Right cardiac atrium (tissue), 5 donors: ENCODE measurements at places on chromosomes 11 and 22. TPM values are rescaled to one million over a fixed set of nuclear protein-coding genes. Genes with fewer than 3 reads are reported as not detected.

GRCh38 chr11:128663824-128664223, 30.0 kb upstream of the FLI1 start:
- DNase-seq = no peak

- DNase-seq = no peak
Observed at GRCh38 chr22:24466716-24467328, 28.3 kb upstream of the UPB1 start.

ISX gene
- total RNA-seq = not detected

DNA sequence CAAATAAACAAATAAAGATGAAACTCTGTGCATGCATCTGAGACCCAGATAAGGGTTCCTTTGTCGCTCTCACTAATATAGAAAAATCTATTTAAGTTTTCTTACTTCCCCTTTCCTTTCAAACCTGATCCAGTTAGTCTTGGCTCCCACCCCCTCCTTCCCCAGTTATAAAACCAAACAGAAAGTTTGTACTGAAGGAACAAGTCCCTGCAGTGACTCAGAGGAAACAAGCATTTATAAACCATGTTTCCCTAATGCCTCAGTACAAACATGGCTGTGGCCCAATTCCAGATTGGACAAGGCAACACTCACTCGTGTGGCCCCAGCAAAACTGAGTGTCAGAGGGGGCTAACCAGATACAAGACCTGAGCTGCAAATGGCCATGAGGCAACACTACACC, 65.5 kb upstream of the ARHGAP20 start:
- no peak for DNase-seq

DNA sequence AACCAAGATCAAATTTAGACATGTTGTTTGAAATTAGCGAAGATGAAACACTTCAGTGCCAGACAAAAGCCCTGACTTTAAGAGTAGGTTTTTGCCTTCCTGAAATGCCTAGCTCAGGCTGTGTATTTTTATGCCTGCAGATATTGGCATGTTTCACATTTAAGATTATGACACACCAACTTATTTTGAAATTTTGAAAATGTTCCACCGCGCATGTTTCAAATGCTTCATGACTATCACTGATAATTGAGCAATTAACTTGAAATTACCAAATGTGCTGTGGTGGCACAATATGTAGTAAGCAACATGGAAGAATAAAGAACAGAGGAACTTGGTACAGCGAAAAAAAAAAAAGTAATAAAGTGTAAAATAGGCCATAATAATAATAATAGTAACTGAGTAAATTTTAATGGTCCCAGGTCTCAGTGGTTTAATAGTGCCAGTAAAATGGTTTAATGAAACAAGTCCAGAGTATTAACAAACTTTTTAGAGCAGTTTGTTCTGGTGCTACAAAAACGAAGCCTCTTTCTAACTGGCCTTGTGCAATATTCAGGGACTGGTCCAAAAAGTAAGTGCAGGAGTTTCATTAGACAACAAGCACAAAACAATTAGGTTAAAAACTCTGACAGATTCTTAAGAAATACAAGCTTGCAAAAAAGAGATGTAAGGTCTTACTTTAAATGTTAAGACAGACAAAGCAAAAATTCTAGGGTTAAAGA, 112.5 kb upstream of the SOX6 start:
- DNase-seq = no peak

DNA sequence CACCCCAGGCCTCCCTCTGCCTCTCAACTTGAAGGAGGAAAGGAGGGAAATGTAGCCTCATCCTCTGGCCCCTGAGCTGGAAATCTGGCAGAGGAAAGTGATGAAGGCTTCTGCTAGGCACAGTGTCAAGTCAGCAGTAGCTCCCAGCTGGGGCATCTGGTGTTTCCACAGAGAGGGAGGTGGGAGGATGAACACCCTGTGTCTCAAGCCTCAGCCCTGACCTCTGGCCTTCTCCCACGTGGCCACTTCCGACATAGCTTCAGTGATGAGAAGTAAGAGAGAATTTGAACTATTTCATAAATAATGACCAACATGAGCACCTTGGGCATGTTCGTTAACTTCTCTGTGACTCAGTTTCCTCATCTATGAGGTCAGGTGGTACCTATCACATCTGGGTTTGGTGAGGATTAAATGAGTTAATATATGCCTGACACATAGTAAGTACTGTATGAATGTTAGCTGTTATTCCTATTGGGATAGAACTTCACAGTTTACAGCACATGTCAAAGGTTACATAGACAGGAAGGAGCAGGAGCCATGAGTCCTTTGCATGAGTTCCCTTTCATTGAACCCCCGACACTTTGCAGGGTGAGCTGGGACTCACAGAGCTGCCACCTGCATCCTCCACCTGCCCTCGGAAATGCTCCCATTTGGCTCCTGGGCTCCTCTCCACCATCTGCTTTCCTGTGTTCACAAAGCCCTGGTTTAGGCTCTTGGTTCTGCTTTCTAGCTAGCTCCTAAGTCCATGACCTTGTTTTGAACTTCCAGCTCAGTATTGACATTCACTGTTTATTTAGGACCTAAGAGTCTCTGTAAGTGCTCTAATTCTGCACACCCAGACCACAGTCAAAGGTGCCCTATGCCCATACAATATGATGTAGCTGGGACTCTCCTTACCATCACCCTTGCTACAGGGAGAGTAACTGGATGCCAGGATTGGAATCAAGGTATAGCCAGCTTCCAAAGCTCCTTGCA, 61.7 kb downstream of the CSNK2A3 start:
- no peak for DNase-seq

DNA sequence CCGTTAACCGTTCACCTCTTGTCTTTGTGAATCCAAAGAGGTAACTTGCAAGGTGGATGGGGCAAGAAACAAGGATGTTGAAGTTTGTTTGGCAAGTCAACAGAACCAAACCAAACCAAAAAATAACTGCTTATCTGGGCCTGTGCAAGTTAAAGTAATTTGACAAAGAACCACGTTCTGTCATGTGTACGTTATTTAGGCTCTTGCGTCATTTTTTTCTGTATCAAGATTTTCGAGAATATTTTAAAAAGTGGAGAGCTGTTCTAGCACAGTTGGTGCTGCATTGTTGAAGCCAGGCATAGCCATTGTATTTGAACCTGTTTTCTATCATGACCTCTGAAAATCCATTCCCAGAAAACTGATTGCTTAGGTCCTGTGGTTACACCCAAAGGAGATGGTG, 55.1 kb downstream of the PARVA start:
- no peak for DNase-seq

TFIP11 gene
- total RNA-seq = 26.8 TPM
